ENCODE measurements at places on chromosomes 5 and 9.

DNA sequence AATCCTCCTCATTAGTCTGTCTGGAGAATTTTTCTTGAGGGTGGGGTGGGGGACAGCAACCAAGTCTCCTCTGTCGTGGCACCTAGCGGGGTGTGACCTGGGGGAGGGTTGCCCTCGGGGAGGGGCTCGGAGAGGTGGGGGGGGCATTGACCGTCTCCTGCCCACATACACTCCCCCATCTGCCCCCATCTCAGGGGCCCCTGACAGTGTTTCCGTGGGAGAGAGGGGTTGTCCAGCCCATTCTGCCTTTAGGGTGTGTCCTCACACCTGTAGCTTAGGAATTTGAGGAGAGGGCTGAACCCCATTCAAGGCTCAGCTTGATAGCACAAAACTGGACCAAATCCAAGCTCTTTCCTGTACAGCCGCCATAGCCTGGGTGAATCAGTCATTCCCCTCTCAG lies 5.9 kb upstream of the CXXC5 start:
- DNase-seq, result no peak

DNA sequence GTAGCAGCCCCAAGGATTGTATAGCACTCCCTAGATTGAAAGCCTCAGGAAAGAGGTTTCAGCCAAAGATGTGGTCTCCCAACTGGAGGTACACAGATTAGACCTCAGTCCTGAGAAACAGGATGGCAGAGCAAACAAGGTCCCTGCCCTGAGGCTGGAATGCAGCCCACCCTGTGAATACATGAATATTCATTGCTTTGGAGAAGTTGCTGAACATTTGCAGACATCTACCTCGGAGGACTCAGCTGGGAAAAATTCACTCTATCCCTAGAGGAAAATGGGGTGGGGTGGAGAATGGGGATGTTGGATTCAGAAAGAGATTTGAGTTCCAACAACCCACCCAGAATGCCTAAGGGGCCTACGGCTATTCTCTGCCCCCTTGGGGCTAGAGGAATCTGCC lies 129.4 kb downstream of the SLIT3 start:
- DNase-seq, result no peak

DNA sequence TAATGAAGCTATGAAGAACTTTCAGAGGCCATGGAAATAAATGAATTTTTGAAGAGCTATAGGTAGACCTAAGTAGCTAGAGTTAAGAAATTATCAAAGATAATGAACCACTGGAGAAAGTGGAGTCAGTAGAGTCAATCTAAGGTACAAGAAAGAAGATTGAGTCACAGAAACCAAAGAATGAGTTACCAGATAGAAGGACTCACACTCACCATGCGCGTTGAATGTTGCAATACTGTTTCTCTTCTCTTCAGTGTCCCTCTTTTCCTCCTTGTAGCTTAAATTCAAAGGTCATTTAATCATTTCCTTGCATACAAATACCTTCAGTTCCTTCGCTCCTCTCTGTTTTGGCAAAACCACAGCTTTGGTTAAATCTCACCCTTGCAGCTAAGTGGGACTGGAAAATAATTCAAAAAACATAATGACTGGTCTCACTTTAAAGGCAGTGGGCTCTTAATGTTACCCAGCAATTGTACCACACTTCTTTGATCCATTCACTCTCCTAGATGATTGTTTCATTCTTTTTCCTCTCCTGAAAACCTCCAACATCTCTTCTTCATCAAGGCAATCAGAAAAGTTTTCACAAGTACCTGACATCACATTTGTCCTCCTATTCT lies 58.3 kb downstream of the NIPBL start:
- no peak for DNase-seq

DNA sequence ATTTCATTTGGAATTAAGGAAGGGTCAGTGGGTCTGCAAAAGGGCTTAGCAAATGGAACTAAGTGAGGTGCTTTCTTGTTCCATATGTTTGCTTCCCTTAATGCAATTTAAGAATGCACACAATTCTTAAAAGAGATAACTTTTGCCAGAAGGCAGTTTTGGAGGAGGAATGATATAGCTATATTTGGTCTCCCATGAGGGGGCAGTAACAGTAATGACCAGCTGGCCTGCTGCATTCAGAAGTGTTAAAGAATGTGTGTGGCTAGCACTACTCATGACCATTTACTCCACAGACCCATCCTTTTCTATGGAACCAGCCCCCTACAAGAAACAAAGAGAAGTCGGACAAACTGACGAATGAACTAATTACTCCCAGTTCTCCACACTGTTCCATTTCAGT lies 638.9 kb downstream of the RAB3C start:
- DNase-seq, result no peak

DNA sequence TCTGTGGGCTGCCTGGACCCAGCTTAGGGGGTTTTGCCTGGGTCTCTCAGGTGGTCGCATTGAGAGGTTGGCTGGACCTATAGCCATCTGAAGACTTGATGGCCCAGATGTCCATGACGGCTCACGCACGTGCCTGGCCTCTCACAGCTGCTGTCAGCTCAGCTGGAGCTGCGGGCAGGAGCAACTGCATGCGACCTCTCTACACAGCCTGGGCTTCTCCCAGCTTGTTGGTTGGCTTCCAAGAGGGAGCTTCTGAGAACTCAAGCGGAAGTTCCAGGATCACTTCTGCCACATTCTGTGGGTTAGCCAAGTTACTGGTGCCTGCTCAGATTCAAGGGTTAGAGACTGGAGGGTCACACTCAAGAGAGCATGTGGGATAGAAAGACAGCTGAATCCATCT lies 99.2 kb downstream of the DAPK1 start:
- DNase-seq, result no peak

GRCh38 chr5:71859515-71859914 lies 140.4 kb downstream of the CARTPT start:
- DNase-seq, result no peak

DNA sequence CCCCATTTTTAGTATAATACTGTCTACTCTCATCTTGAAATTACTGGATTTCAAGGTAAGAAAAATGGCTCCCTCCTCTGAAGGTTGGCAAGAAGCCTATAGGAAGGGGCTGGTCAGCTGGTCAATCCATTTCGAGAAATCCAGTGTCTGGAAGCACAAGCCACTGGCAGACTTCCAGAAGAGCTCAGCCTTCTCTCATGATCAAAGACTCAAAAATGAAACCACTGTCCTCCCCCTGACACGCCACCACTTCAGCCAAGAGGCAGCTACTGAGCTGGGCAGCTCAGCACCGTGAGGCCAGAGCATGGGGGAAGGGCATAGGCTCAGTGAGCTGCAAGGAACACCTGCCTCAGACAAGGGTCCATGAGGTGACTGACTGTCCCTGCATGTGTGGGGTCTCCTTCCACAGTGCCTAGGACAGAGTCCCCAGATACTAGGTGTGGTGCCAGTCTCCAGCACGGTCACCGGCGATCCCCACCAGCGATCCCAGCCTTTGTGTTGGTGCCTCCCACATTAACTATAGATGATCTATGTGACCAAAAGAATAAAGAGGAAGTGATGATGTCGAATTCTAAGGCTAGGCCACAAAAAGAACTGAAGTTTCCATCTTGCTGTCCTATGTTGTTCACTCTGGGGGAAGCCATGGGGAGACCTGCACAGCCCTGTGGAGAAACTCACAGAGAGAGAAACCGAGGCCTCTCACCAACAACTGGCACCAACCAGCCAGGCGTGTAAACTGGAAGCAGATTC lies 100.1 kb upstream of the LRRTM2 start:
- DNase-seq, result no peak
